ENCODE measurements at places on chromosomes 4 and X. TPM values are rescaled to one million over a fixed set of nuclear protein-coding genes. Genes with fewer than 3 reads are reported as not detected.

GRCh38 chr4:106165351-106166010 is 150.5 kb downstream of the TBCK start:
- H3K36me3 ChIP-seq, result no peaks in the 10 kb centered on the region
- no peak overlapping the region for H3K4me3 ChIP-seq
- no peak for DNase-seq

DNA sequence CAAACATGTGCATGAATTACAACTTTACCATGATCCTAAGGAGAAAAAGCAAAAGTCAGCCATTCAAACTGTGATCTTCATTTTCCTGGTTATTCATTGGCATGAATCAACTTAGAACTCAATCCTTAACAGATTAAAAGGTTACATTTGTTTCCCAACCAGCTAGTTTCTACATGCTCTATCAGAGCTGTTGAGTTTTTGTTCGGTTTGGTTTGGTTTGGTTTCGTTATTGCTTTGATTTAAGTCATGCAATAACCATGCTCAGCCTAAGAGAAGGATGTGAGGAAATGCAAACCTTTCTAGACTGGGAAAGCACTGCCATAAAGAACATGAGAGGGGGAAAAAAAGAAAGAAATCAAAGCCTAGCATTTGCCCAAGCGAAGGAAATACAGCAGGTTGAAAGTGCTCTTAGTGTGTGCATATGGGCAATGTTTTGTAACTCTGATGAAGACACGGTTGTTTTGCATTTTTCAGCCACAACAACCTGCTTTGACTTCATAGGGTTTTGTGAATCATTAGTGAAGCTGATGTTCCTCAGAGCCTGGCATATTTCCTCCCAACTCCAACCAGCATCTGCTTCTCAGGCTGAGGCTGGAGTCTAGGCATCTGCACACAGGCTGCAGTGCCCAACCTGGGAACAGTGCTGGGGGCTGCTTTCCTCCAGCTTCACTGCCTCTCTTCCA is 234.3 kb downstream of the ZNF674 start:
- H3K4me1 ChIP-seq, result no peaks in the 10 kb centered on the region

- H3K4me3 ChIP-seq, result no peak overlapping the region
- no peak for DNase-seq
- peaks cover 97% of the 10 kb centered on the region for H3K27me3 ChIP-seq
- no peaks in the 10 kb centered on the region for H3K36me3 ChIP-seq
- H3K4me1 ChIP-seq, result no peaks in the 10 kb centered on the region
Measured at GRCh38 chr4:41751449-41752061, 3.0 kb upstream of the PHOX2B start.

DNA sequence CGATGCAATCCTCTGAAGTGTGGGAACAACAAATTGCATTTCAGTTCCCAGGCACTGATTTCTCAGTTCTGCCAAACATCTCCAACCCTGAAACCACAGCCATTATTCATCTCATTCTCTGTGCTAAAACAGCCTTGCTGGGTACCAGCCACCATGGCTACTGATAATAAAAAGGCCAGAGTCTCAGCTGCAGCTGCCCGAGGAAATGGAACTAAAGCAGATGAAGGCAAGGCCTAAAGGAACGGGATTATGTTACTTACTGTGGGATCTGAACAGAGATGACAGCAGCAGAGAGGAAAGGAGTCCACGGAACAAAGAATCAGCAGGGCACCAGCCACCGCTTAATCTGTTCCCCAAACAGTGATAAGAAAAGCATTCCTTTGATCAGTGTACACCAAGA is 155.7 kb downstream of the PAPSS1 start:
- H3K36me3 ChIP-seq, result no peaks in the 10 kb centered on the region
- no peaks in the 10 kb centered on the region for H3K27me3 ChIP-seq
- no peaks in the 10 kb centered on the region for H3K4me1 ChIP-seq
- no peak for DNase-seq
- no peak overlapping the region for H3K4me3 ChIP-seq
- H3K27ac ChIP-seq, result no peak overlapping the region

DNA sequence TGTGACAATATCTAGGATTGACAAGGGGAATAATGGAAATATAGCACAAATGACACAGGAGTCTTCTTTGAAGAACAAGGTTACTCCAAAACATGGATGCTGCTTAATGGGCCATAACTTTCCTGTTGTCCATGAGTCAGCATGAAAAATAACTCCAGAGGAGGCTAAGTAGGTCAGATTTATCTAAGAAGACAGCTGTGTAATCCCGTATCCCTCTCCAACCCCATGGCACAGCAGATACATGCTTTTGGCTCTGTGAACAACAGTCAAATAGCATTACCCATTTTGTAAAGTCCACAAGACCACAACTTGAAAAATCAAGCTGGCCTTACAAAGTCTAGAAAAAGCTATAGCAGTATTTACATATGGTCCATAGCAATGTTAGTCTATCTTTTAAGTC is 2.1 kb upstream of the TMEM131L start:
- no peaks in the 10 kb centered on the region for H3K36me3 ChIP-seq
- no peak for DNase-seq
- no peaks in the 10 kb centered on the region for H3K4me1 ChIP-seq

DNA sequence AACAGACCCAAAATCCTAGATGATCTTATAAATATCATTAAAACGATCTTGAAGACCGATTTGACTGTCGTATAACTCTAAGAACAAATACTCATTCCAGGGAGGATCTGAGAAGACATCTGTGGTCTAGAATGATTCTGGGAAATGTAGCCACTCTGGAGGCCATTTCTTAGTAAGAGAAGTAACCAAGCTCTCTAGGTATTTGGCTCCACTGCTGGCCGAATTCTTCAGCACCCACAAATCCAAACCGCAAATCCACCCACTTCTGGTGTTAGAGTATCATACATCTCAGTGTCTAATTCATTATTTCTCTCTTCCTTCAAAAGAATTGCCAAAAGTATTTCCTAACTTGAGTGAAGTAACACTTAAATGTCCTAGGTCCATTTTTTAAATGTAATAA is 23.9 kb downstream of the KLHL5 start:
- DNase-seq, result no peak
- no peaks in the 10 kb centered on the region for H3K4me1 ChIP-seq
- no peaks in the 10 kb centered on the region for H3K36me3 ChIP-seq
- H3K27me3 ChIP-seq, result no peaks in the 10 kb centered on the region
- no peak overlapping the region for H3K27ac ChIP-seq
- no peak overlapping the region for H3K4me3 ChIP-seq

DNA sequence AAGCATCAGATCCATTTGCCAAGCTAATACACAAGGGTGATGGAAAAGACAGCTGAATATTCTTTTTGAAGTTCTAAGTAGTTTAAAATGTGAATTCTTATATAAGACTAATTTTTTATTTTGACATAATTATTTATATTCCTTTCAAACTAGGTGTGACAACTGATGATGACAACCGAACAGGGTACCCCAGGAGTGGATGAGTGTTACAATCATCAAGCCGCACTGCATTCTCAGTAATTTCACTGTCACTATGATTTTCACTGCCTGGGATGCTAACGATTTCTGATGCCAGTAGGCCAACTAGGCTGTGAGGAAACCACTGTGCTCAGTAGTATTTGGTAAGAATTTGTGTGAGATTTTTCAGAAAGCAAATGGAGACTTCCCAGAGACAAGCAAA is 317.5 kb downstream of the ARAP2 start:
- no peaks in the 10 kb centered on the region for H3K27me3 ChIP-seq
- no peaks in the 10 kb centered on the region for H3K4me1 ChIP-seq
- H3K27ac ChIP-seq, result no peak overlapping the region
- H3K4me3 ChIP-seq, result no peak overlapping the region
- DNase-seq, result no peak
- H3K36me3 ChIP-seq, result no peaks in the 10 kb centered on the region

DNA sequence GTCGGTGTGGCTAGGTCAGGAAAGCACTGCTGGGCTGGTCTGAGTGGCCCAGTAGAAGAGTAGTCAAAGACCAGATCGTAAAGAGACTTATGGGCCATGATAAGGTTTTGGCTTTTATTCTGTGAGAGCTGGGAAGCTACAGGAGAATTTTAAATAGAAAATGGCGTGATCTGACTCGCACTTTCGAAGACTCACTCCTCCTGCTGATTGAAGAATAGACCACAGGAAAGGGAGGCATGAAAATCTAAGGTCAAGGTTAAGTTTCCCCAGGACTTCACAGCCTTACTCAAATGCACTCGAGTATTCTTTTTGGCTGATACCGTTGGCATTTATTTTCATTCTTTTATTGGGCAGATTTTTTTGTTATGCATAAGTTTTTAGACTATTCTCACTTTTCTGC is 231.4 kb upstream of the ANKRD50 start:
- no peaks in the 10 kb centered on the region for H3K4me1 ChIP-seq
- H3K27ac ChIP-seq, result no peak overlapping the region
- no peak overlapping the region for H3K4me3 ChIP-seq
- DNase-seq, result no peak
- no peaks in the 10 kb centered on the region for H3K27me3 ChIP-seq

The TRIML2 gene
- total RNA-seq, result not detected

The FGFBP1 gene
- 8.6 TPM for total RNA-seq

The CENPC gene
- total RNA-seq, result 22.7 TPM

All from transverse colon (tissue), 4 donors.